EH (cell line): ENCODE measurements at places on chromosomes 7 and 10.
A peak's percentile ranks its signal among the peaks of the same experiment; 100 is the strongest.

DNA sequence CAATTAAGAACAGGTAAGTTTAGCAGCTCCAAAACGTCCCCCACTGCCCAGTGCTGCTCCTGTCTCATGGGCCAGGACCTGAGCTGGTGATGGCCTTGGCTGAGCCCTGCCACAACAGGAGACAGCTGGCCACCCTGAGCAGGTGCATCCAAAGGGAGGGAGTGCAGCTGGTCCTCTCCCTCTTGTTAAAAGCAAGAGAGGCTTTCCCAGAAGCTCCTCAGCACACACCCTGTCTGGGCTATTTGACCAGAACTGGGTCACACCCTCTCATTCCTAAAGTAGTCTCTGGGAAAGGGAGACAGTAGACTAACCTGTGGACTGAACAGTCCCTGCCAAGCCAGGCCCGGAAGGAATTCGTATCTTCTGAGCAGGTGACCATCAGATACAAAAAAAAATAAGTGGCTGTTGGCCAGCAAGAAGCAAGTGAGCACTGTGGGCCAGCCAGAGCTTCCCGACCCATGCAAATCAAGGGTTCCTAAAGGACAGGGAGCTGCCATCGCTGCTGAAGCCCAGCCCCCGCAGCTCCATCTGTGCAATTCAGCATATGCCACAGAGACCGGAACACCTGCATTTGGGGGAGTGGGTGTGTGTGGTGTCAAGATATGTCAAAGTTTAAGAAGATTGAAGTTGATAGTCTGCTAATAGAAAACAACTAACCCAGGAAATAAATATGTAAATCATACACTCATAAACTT is 2.1 kb upstream of the TMEM72 start:
- DNase-seq, result no peak

DNA sequence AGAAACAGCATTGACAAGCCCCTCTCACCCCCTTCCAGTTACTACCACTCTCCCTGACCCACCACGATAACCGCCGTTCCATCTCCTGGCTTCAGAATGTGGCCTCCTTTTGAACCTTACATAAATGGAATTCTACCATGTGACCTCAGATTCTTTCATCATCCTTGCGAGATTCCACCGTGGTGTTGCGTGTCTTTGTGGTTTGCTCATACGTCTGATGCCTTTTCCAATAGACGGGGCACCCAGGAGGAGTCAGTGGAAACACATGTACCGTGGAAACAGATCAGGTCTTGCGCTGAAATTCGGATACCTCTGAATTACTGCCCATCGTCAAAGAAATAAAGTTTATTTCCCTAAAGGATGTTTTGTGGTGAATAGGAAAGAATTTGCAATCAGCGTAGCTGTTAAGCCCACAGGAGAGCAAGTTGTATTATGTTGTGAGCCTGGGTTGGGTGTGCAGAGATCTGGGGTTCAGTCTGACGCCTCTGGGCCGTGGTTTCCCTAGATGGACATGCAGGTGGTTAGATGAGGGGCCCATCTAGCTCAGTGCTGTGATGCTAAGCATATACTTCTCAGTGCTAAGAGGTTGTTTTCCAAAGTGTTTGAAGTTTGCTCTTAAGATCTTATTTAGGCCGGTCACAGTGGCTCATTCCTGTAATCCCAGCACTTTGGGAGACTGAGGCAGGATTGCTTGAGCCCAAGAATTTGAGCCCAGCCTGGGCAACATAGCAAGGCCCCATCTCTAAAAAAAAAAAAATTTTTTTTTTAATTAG is 29.1 kb downstream of the GTF2IRD1 start:
- peak; percentile 96 for DNase-seq

GRCh38 chr10:52801947-52802346 is 29.4 kb upstream of the MBL2 start:
- DNase-seq, result peak; percentile 15

GRCh38 chr7:95694334-95694733 is 78.0 kb upstream of the DYNC1I1 start:
- DNase-seq, result no peak

DNA sequence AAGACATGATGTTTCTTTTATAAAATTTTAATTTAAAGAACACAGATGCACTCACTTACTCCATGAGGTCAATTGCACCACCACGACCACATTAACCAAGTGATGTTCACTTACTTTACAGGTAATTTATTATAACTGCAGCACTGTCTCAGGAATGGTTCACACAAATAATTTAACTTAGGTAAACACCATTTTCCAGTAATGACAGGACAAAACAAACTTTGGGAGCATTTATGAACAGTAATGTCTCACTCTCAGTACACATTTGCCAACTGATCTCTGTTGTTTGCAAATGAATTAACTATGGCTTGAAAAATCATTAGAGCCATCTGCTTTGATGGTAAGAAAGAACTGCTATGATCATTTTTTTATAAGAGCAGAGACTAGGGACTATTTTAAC is 150.4 kb downstream of the ETV1 start:
- DNase-seq, result no peak

GRCh38 chr10:104080762-104081161 is 4.9 kb downstream of the COL17A1 start:
- peak; percentile 18 for DNase-seq

- DNase-seq, result peak; percentile 56
These were observed 6.2 kb upstream of the CH25H start for GRCh38 chr10:89213191-89213808.

DNA sequence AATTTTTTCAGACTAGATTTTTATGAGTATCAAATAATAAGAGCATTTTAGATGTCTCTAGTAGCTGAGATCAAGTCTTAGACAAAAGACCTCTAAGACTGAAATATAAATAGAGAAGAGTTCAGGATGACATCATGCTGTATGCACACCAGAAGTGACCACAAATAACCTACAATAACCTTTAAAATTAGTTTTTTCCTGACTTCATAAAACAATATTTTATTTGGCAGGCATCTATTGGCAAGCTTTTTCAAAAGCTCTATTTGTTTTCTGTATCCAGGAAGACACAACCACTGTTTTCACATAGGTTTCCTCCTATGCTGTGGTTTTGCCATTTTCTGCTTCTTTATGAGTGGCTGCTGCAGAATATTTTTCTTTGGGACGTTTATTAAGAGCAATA is 359.1 kb downstream of the CRPPA start:
- peak; percentile 58 for DNase-seq

- DNase-seq, result no peak
These were observed 29.6 kb upstream of the ZRANB1 start for GRCh38 chr10:124912101-124912886.

DNA sequence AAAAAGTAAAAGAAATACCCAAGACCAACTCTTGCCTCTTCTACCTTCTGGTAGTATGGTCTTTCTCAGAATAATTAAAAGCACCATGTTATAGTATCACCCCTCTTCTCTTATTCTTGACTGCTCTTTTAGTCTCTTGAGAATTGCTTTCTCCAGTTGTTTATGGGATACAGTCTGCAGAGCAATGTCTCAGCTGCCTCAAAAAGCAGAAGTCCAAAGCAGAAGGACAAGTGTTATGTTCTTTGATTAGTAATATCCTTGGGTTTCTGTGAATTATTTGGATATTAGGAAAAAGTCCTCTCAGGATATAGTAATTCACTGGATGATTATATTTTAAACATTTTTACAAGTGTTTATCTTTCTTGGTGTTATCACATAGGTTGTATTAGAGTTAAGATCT is 7.4 kb downstream of the TAS2R41 start:
- no peak for DNase-seq

GRCh38 chr10:104806801-104807200 is 165.7 kb downstream of the SORCS3 start:
- DNase-seq, result no peak

DNA sequence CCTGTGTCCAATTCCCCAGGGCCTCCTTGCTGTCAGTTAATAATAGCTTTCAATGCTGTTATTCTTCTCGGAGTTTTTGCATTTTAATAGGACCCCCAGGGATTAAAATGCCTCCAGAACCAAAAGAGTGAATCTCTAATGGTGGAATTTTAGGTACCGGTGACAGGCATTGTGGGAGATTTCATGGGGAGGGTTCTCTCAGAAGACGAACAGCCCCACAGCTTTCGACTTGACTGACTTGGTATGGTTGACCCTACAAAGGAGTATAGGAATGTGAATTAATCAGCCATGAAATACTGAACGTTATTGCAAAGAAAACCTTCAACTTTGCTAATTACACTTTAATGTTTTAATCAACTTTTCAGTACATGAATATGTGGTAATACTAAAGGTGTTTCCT is 206.3 kb upstream of the FZD8 start:
- no peak for DNase-seq

DNA sequence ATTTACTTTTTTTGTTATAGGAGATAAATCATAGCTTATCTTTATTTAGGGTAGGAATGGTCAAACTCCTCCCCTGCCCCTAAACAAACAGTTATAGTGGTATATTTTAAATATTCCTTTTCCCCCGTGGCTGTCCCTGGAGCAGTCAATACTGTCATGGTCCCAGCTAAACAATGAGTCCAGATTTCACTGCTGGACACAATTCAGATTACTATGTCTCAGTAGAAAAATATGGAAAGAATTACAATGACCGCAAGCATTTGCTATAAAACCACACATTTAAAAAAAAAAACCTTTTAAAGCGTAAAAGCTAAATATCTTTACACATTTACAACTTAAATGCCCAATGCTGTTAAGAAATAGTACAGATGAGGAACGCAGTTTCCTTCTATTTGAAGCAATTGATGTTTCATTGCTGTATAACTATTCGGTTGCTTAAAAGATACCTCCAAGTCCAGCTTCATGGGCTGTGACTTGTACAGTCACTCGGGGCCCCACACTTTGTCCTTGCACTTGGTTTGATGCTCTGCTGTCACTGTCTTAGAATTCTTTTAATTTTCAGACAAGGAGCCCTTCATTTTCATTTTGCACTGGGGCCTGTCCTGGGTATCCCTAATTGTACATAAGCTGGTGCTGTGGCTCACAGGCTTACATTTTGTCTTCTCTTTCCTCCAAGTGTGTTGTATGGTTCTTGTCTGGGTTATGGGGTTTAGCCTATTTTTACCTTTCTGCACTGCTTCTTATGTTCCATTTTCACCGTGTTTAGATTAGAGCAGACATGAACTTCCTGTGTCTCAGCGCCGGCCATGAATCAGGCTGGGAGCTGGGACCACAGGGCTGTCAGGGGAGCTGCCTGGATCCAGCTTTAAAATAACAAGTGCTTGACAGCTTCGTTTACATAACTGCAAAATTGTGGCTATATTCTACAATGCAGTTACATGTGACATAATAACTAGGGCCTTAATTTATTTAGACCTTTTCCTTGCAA is 530.2 kb upstream of the FZD8 start:
- DNase-seq, result peak; percentile 84
